ENCODE measurements at places on chromosomes 3 and 15. TPM values are rescaled to one million over a fixed set of nuclear protein-coding genes. Genes with fewer than 3 reads are reported as not detected.

DNA sequence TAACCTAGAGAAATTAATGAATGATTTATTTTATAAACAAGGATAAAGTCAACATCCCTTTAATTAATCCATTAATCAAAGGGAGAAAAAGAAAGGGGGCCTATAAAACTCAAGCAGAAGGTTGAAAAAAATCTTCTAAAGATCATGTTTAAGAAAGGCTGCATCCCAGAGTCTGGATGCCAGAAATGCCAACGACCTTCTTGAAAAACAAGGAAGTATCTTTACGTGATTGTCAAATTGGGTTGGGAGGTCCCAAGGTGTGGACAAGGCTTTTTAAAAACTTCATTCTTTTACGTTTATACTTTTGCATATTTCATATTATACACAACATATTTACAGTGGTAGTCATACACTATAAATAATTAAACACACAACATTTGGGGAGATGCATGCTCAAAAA lies 1.6 kb downstream of the GOLGB1 start:
- no peak for DNase-seq

DNA sequence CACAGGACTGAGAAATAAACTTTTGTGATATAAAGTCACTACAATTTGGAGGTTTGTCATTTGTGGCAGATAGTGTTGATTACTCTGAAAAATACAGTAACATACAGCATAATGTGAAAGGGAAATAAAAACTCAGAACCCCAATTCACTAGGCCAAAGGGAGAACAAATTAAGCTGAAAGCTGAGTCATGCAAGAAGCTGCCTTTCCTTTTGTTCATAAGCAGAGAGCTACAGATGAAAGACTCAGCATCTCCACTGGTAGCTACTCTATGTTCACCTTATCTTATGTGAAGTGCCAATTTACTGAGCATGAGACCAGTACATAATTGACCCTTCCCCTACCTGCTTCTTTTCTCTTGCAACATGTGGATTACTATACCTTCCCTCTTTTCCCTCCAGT lies 19.3 kb upstream of the SLTM start:
- peak; percentile 54 for DNase-seq

EPHA3 gene
- total RNA-seq = 0.04 TPM

DNA sequence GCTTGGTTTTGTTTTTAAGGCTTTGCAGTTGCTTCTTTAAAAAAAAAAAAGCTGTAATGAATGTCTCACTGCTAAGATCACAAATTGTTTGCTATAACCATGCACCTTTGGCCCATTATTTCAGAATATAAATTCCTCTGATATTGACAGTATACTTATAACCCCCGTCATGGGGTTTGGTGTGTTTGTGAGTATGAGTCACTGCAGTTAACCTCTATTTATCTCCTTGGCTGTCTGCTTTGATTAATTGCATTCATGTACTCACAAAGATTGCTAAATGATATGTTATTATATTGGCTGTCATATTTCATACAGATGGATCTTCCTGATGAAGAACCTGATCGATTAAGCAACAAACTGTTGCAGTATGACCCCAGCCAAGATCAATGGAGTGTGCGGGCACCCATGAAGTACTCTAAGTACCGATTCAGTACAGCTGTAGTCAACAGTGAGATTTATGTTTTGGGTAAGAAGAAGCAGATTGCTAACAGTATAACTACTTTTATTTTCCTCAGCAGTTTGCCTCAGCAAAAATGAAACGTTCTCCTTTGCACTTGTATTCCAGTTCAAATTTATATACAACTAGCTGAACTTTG lies 14.9 kb downstream of the KBTBD12 start:
- DNase-seq = peak; percentile 22

ABTB1 gene
- 6.6 TPM for total RNA-seq

DNA sequence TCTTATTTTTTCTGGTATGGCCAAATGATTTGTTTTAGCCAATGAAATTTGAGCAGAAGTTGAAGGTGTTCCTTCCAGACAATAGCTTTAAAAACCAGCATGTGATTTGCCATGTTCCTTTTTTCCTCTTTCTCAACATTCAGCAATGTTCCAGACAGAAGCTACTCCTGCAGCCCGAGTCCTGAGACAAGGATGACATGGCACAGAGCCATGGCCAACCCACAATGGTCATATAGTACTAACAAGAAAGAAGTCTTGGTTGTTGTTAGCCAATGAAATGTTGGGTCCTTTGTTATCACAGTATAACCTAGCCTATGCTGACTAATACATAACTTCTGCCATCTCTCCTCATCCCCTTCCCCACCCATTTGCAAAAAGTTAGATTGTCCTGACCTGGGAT lies 211.1 kb upstream of the STT3B start:
- no peak for DNase-seq

FAM3D gene
- not detected for total RNA-seq

STIMATE gene
- 17.2 TPM for total RNA-seq

DNA sequence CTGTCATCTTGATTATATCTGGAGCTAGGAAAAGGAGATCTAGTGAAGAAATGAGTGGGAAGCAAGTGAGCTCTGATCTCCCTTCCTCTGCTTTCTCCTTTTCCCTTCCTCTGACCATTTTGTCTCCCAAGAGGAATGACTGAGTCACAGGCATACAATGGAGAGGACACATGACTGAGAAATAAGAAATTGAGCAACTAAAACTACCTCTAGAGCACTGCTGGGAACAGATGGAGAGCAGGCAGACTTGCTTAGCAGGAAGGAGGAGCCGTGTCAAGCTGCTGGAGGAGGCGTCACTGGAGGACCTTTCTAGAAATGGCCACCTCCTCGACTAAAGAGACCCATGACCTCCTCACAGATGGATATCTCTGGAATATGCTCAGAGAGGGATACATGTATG lies 66.9 kb upstream of the MYO5C start:
- peak; percentile 25 for DNase-seq

GRCh38 chr15:80007532-80007931 lies 36.5 kb upstream of the BCL2A1 start:
- DNase-seq = no peak

All from foreskin keratinocyte (primary cell).